ENCODE measurements at places on chromosomes 12 and 14. TPM values are rescaled to one million over a fixed set of nuclear protein-coding genes. Genes with fewer than 3 reads are reported as not detected.

Gene GARIN6
- not detected for total RNA-seq

DNA sequence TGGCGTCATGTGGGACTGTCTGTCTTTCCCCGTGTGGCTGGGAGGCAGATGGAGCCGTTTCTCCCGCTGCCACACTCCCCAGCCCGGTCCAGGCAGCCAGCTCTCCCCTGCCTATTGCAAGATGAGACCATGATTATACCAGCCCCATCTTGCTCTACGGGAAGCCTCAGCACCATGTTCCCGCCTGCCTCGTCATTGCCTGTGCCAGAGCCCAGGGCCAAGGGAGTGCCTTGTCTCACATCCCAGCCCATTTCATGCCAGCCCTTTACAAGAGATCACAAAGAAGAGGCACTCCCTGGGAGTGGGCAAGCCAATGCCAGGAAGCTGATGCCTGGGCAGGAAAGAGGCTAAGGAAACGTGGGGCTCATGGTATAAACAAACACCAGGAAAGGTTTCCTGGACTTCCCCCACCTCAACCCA is 23.9 kb downstream of the GPR68 start:
- H3K4me3 ChIP-seq, result no peak overlapping the region
- no peaks in the 10 kb centered on the region for H3K36me3 ChIP-seq
- no peaks in the 10 kb centered on the region for H3K27me3 ChIP-seq
- peaks cover 22% of the 10 kb centered on the region for H3K4me1 ChIP-seq
- H3K27ac ChIP-seq, result no peak overlapping the region
- peak; percentile 40 for DNase-seq

- H3K27ac ChIP-seq, result no peak overlapping the region
- no peak for DNase-seq
- no peak overlapping the region for H3K4me3 ChIP-seq
- no peaks in the 10 kb centered on the region for H3K27me3 ChIP-seq
- no peaks in the 10 kb centered on the region for H3K36me3 ChIP-seq
Observed at GRCh38 chr12:10131111-10131690, 1.2 kb upstream of the CLEC7A start.

Gene MSRB3
- 63.7 TPM for total RNA-seq

DNA sequence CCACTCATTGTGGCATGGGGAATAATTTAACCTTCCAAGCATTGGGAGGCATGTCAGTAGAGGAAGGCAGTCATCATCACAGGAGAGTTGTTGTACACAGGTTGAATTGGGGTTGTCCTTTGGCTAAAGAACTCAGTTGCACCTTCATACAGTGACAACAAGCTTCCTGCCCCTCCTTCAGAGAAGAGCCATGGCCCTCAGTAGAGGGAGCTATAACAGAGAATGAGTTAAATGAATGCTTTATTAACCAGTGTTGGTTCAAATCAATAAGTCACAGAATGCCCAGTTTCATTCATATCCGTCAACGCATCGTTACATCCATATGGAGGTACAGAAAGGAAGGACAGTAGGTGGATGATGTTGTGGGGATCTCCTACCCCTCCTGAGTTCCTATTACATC is 4.8 kb downstream of the IFNG-AS1 start:
- no peak overlapping the region for H3K4me3 ChIP-seq
- H3K4me1 ChIP-seq, result no peaks in the 10 kb centered on the region
- H3K27me3 ChIP-seq, result no peaks in the 10 kb centered on the region
- DNase-seq, result no peak

DNA sequence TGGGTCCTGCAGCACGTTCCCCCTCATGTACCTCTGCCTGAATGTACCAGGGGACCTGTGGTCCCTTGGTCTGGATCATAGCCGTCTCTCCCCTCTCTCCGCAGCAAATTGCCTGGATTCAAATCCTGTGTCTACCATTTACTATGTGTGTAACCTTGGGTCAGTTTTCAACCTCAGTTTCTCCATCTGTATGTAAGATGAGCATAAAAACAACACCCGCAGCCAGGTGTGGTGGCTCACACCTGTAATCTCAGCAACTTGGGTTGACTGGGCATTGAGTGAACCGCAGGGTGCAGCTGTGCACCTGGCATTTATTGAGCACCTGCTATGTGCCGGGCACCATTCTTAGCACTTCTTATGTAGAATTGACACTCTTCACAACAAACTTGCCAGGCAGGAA is 14.1 kb downstream of the CYP46A1 start:
- H3K27ac ChIP-seq, result no peak overlapping the region
- no peaks in the 10 kb centered on the region for H3K36me3 ChIP-seq
- H3K4me1 ChIP-seq, result no peaks in the 10 kb centered on the region

DNA sequence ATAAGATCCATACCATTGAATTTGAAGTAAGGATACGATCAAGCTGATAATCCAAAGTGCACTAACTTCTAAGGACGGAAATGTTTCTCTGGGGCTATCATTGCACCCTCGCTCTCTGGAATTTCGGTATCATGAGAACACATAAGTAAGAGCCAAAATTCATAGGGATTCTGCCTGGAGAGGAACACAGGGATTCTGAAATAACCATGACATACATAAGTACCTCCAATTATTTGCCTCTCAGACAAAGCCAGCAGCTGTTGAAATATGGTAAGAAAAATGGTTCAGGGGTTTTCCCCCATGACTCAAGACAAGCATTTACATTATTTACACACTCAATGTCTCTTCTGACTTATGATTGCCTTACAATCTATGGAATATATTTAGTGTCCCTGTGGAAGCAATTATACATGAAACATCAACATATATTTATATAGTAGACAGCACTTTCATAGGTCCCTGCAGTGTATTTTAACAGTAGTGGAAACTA is 1123.6 kb upstream of the SEL1L start:
- DNase-seq, result no peak
- no peak overlapping the region for H3K4me3 ChIP-seq
- no peaks in the 10 kb centered on the region for H3K36me3 ChIP-seq
- H3K4me1 ChIP-seq, result no peaks in the 10 kb centered on the region

GRCh38 chr12:115802767-115803166 is 474.7 kb downstream of the MED13L start:
- no peaks in the 10 kb centered on the region for H3K36me3 ChIP-seq
- H3K27me3 ChIP-seq, result no peaks in the 10 kb centered on the region
- no peak overlapping the region for H3K4me3 ChIP-seq
- H3K27ac ChIP-seq, result no peak overlapping the region

Gene KRT85
- total RNA-seq, result not detected

- no peak overlapping the region for H3K4me3 ChIP-seq
- no peak for DNase-seq
- no peaks in the 10 kb centered on the region for H3K27me3 ChIP-seq
Observed at GRCh38 chr12:40039598-40039997, 66.3 kb downstream of the SLC2A13 start.

GRCh38 chr12:109244073-109244472 is 65.0 kb downstream of the FOXN4 start:
- H3K27ac ChIP-seq, result no peak overlapping the region
- H3K4me1 ChIP-seq, result peaks cover 2% of the 10 kb centered on the region
- H3K27me3 ChIP-seq, result no peaks in the 10 kb centered on the region
- peak; percentile 67 for DNase-seq
- no peaks in the 10 kb centered on the region for H3K36me3 ChIP-seq

Gene CLEC4C
- total RNA-seq, result not detected

GRCh38 chr12:32891956-32892355 is 4.6 kb downstream of the PKP2 start:
- peaks cover 16% of the 10 kb centered on the region for H3K4me1 ChIP-seq
- H3K4me3 ChIP-seq, result no peak overlapping the region
- H3K36me3 ChIP-seq, result no peaks in the 10 kb centered on the region
- H3K27me3 ChIP-seq, result peaks cover 11% of the 10 kb centered on the region
- peak overlapping the region; percentile 5 for H3K27ac ChIP-seq
- peak; percentile 7 for DNase-seq

GRCh38 chr14:51028361-51028760 is 66.5 kb downstream of the TRIM9 start:
- H3K4me1 ChIP-seq, result no peaks in the 10 kb centered on the region
- peaks cover 7% of the 10 kb centered on the region for H3K27me3 ChIP-seq
- H3K36me3 ChIP-seq, result no peaks in the 10 kb centered on the region
- H3K4me3 ChIP-seq, result no peak overlapping the region
- no peak overlapping the region for H3K27ac ChIP-seq

Gene CAPZA3
- total RNA-seq, result not detected

GRCh38 chr14:24362241-24362960 is 5.6 kb upstream of the NFATC4 start:
- H3K4me1 ChIP-seq, result peaks cover 18% of the 10 kb centered on the region
- H3K27me3 ChIP-seq, result no peaks in the 10 kb centered on the region

Gene PYGL
- 46.6 TPM for total RNA-seq

Gene FIGNL2
- total RNA-seq, result 2.5 TPM

Gene SOCS2
- 4.1 TPM for total RNA-seq

Gene RAPGEF3
- total RNA-seq, result 53.6 TPM

Gene DTX1
- total RNA-seq, result 0.14 TPM

GRCh38 chr12:45909041-45909713 is 81.2 kb downstream of the SCAF11 start:
- DNase-seq, result no peak
- no peak overlapping the region for H3K27ac ChIP-seq
- no peak overlapping the region for H3K4me3 ChIP-seq
- H3K4me1 ChIP-seq, result peaks cover 4% of the 10 kb centered on the region
- no peaks in the 10 kb centered on the region for H3K27me3 ChIP-seq
- H3K36me3 ChIP-seq, result no peaks in the 10 kb centered on the region

Gene GPATCH2L
- 40.0 TPM for total RNA-seq

DNA sequence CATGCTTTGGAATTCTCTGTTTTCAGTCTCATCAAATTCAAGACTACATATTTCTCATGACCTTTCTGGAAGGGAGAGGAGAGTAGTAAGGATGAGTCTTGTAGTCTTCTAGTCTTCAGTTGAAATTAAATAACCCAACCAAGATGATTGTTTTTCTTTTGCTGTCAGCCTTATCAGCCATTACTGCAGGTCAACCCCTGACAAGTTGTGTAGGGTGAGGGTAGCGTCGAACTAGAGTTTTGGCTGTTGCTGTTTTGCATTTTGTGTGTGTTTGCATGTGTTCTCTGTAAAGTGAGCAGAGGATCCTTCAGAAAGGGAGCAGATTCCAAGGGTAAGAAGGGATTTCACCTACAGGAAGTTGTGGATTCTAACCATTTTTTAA is 28.4 kb downstream of the DIP2B start:
- DNase-seq, result no peak
- H3K4me1 ChIP-seq, result peaks cover 22% of the 10 kb centered on the region
- H3K27me3 ChIP-seq, result no peaks in the 10 kb centered on the region
- peak overlapping the region; percentile 94 for H3K27ac ChIP-seq

- no peaks in the 10 kb centered on the region for H3K27me3 ChIP-seq
- H3K4me1 ChIP-seq, result peaks cover 33% of the 10 kb centered on the region
- DNase-seq, result peak; percentile 89
- H3K36me3 ChIP-seq, result no peaks in the 10 kb centered on the region
- no peak overlapping the region for H3K4me3 ChIP-seq
Observed at GRCh38 chr12:89389755-89390661, 37.7 kb upstream of the DUSP6 start.

Gene DPF3
- total RNA-seq, result 8.1 TPM

DNA sequence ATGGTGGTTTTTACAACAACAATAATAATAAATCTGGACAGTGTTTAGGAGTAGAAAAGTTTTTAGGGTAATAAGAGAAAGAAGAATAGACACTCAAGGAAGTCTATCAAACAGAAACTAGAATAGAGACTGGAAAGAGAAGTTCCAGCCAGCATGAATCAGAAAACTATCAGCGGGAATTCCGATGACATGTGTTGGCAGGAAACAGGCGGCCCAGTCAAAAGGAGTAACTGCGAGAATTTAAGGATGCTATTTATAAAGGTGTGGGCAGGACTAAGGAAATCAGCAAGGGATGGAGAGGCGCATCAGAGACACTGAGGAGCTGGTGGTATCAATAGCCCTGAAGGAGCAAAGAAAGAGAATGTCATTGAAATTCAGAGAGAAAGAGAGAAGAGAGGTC is 89.9 kb downstream of the TBX5 start:
- H3K4me1 ChIP-seq, result no peaks in the 10 kb centered on the region
- no peak for DNase-seq
- H3K36me3 ChIP-seq, result no peaks in the 10 kb centered on the region
- no peak overlapping the region for H3K27ac ChIP-seq
- H3K4me3 ChIP-seq, result no peak overlapping the region
- no peaks in the 10 kb centered on the region for H3K27me3 ChIP-seq

All from endothelial cell of umbilical vein (primary cell).